DMS153 (cell line): ENCODE measurements at places on chromosomes 7 and 10.

- no peak for DNase-seq
Measured at GRCh38 chr7:43735802-43736603, 6.7 kb upstream of the COA1 start.

- no peak for DNase-seq
Measured at GRCh38 chr10:88794731-88795130, 7.8 kb upstream of the LIPM start.

DNA sequence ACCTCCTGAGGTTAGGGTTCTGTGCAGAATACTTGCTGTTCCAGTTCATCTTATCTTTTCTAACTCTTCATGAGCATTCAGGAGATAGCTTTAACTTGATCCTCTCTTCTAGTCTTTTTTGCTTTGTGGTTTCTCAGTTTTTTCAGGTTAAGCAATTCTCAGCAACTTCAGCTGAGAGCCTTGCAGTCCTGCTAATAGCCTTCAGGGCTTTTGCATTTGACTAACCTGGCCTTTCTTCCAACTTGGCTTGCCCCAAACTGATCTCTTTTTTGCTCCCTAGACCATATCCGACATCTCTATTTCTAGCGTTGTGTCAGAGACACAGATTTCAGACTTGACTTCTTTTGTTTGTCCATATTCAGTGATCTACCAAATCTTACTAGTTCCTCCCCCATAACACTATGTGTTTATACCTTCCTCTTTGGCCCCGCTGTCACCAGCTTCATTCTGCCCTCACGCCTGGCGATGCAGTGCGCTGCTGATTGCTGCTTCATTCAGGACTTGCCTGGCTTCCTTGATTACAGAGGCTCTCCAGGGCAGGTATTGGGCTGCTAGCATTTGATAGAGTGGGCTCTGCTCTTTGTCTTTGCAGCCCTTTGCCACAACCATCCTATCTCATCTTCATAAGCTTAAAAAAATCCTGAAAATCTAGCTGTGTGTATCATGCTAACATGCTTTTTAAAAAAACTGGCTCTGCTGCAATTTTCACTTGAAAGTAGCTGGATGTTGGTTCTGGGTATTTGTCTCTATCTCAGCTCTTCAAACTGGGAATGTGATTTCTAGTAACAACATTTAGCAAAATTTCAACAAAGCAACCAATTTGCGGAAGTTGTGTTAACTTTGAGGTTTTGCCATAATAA lies 9.6 kb downstream of the CUL1 start:
- DNase-seq, result no peak

DNA sequence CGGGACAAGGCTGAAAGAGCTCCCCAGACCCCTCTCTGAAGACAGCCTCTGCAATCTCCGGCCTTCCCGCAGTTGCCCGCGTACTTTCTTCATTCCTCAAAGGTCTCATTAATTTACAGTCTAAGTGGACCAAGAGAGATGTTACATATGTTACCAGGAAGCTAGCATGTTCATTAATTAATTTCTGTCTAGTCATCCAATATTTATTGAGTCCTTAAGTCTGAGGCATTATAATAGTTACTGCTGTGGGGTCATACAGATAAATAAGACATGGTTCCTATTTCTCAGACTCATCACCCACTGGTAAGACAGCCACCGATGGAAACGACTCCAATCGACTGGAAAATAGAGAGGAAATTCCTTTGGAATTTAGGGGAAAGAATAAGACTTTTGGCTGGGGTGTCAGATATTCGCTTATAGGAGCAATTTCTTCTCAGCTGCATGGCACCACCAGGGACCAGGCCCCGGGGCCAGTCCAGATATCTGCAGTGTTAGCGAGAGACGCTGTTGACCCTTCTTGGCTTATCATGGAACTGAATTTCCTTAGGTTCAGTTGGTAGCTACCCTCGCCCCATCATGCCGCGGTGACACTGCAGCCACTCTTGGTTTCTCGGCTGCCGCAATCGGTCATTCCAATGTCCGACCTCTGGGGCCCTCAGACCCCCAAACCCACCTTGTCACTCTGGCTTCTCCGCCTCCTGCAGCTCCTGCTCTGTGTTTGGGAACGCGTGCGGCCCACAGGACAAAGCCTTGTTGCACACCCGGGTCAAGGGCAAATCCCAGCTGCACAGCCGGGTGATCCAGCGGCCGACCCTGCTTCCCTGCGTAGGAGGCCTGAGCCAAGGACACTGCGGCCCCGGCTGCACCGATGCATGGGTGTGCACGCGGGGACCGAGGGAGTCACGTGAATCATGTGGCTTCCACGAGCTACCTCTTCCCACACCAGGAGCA lies 383.2 kb downstream of the DNAJB6 start:
- DNase-seq, result no peak

- no peak for DNase-seq
Measured at GRCh38 chr7:101315336-101315735, 6.3 kb downstream of the IFT22 start.

DNA sequence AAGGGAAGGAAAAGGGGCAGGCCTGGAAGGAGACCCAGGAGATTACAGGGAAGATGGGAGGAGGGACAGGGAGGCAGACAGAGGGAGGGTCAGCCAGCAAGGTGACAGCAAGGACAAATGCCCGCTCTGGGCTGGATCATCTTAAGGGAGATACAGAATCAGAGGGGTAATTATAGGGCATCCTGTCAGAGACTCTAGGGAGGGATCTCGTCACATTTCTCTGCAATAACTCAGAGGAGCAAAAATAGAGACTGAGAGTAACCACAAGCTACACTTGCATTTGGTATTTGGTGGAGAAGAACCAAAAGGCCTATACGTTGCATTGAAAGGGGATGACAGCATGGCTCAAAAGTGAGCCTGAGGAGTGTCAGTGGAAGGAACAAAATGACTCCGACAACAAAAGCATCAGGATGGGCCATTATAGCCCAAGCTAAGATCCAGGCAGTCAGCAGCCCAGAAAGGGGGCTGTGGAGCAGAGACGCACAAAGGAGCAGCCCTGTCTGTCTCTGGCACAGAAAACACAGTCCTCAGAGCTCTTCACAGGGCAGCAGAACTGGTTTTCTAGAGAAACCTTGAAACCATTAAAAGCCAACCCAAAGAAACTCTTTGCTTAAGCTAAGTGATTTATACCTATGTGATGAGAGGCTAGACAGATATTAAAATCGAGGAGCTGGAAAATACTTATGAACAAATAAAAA lies 430.2 kb upstream of the VSTM2A start:
- DNase-seq, result no peak

DNA sequence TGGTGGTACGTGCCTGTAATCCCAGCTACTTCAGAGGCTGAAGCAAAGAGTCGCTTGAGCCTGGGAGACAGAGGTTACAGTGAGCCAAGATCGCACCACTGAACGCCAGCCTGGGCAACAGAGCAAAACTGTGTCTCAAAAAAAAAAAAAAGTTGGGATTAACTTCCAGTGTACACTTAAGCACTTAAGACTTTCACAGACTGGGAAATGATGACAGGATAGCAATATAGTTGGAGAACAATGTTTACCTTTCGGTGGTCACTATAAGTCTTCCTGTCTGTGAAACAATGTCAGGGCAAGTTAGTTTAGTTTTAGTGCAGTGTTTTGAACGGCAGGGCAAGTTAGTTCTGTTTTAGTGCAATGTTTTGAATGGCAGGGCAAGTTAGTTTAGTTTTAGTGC lies 130.2 kb downstream of the TPST1 start:
- DNase-seq, result no peak
